ENCODE measurements at places on chromosomes 1 and 21.

- DNase-seq = no peak
Measured at GRCh38 chr1:61376151-61376550, 293.8 kb downstream of the NFIA start.

DNA sequence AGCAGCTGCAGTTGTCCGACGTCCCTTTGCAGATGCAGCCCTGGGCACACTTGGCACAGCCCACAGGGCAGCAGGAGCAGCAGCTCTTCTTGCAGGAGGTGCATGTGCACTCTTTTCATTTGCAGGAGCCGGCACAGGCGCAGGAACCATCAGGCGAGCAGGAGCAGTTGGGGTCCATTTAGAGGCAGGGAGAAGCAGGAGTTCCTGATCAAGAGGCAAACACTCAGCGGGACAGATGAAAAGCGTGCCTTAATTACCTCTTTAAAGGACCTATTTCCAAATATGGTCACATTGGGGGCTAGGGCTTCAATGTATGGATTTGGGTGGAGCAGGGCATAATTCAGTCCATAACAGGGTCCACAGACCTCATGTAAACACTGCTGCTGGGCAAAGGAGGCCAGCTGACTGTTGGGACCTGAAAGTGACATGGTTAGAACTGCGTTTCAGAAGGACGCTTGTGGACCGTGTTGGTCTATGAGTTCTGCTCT lies 4.3 kb upstream of the CPLANE2 start:
- DNase-seq = no peak

GRCh38 chr21:39422527-39423241 lies 22.9 kb downstream of the LCA5L start:
- no peak for DNase-seq

- DNase-seq = no peak
Measured at GRCh38 chr1:117574161-117574835, 31.6 kb upstream of the TENT5C start.

DNA sequence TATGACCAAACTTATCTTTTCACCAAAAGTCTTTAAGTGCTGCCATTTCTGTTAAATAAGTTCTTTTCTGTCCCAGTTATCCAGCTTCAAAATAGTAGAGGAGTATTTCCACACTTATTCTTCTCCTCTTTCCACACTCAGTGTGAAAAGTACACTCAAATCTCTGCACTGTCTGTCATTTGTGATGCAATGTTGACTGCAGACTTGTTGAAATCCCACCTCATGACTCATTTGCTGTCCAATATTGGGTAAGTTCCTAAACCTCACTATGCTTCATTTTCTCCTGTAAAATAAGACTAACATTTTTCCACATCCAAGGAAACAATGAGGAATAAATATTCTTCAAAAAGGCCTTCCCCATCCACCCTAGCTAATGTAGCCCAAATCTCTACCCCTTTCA lies 17.5 kb downstream of the LRRIQ3 start:
- no peak for DNase-seq

DNA sequence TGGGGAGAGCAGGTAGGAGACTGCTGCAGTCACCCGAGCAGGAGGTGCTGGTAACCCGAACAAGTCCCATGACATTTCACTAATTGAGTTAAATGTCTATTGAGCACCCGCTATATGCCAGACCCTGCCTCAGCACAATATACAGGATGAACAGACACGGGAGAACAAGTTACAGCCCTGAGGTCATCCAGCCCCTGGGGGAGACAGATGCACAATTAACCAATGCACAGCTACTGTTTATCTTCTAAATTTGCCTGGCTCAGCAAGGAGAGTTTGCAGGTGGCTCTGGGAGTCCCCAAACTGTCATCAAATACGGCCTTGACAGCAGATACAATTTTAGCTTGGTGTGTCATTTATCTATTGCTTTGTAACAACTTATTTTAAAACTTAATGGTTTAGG lies 18.1 kb downstream of the CITED4 start:
- no peak for DNase-seq

- no peak for DNase-seq
Measured at GRCh38 chr1:29826646-29827045, 590.3 kb downstream of the PTPRU start.

GRCh38 chr1:63618011-63618410 lies 24.8 kb downstream of the PGM1 start:
- no peak for DNase-seq

- no peak for DNase-seq
Measured at GRCh38 chr1:92538048-92538412, 51.3 kb upstream of the GFI1 start.

- DNase-seq = peak; percentile 66
Measured at GRCh38 chr1:54944610-54945392, 35.6 kb upstream of the TMEM61 start.

- DNase-seq = no peak
Measured at GRCh38 chr1:56424744-56425493, 154.4 kb downstream of the PLPP3 start.

- no peak for DNase-seq
Measured at GRCh38 chr1:243487649-243488227, 231.9 kb downstream of the SDCCAG8 start.

- no peak for DNase-seq
Measured at GRCh38 chr1:189899686-189900425, 577.8 kb downstream of the BRINP3 start.

DNA sequence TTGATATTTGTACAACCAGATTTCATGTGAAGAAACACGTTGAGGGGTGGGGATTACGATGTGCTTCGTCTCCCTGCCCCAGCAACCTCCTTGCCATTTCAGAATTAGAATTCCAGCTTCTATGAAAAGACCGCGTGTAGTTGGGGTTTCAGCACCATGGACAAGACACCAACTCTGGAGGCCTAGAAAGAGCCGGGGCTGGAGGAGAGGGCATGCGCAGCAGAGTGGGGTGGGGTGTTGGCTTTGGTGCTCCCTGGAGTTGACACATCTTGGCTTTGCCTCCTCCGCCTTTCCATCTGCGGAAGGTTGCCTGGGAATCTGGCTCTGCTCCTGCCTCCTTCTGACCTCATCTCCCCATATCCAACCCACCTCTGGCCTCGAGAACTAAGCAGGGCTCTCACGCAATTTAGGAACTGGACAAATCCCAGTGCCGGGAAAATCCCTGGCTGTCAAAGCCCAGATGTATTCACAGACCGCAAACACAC lies 11.8 kb downstream of the HTR6 start:
- DNase-seq = peak; percentile 89

- DNase-seq = no peak
Measured at GRCh38 chr1:232057217-232057895, 430.8 kb downstream of the DISC1 start.

GRCh38 chr1:214086945-214087344 lies 99.2 kb downstream of the PROX1 start:
- no peak for DNase-seq

DNA sequence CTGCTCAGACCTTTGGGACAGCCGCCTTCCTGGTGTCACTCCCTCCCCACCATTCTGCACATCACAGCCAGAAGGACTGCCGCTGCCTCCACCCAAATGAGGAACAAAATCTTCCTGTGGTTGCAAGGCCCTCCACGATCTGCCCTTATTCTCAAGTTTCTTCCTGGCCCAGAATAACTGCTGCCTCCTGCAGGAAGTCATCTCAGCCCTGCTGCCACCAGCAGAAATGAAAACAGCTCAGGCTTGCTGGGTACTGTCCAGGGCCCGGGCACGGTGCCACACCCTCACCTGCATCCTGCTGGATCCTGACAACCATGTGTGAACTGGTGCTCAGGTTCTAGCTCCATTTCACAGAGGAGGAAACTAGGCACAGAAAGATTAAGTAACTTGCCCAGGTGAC lies 2.8 kb downstream of the CLDN19 start:
- no peak for DNase-seq

- no peak for DNase-seq
Measured at GRCh38 chr1:46171351-46171750, 3.5 kb upstream of the TSPAN1 start.

GRCh38 chr1:157948312-157949073 lies 45.0 kb upstream of the KIRREL1 start:
- no peak for DNase-seq

GRCh38 chr1:61956784-61957183 lies 214.5 kb downstream of the PATJ start:
- no peak for DNase-seq

DNA sequence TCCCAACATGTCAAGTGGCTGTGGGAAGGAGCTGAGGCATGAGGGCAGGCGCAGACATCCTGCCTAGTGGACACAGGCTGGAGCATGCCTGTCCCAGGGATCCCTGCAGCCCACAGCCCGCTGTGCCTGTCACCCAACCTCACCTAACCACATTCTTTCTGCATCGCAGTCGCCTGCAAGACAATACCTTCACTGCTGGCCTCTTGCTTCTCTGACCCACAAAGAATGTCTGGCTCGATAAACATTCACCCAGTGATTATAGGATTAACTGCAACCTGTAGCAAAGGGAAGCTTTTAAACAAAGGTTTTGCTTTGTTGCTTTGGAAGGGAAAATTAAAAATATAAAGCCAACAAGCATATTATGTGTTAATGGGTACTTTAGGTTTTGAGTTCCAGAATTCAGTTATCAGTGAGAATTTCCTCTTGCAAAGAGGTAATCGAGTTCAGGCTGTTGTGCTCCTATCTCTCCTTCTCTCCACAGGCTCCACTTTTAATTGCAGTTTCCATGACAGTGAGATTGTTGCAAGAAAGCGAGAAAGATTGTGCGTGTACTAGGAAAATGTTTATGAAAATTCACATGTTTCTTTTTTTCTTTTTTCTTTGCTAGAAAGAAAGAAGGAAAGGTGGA lies 40.0 kb upstream of the ZNF648 start:
- DNase-seq = no peak

DNA sequence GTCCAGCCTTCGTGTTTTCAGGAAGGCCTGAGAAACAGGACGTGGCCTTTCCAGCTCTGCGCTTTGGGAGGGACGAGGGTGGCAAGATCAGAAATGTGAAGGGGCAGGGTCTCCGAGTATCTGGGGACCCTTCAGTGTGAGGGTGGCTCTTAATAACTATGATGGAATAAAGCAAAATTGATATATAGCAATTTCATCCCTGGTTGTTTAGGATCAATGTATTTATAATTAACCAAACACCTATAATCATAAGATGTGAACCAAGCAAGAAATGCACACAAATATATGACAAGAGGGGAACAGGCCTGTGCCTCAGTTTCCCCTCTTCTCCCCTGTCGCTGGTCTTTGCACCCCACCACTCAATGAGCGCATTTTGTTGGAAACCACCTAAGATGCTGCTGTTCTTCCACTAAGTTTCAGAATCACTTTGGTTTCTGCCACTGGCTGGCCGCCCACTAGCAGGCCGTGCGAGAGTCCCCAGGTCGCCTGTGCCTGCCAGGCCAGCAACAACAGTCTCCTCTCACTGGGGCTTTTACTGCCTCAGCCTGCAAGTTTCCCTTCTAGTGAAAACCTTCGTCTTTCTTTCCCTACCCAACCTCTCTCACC lies 36.6 kb downstream of the UBASH3A start:
- DNase-seq = no peak

DNA sequence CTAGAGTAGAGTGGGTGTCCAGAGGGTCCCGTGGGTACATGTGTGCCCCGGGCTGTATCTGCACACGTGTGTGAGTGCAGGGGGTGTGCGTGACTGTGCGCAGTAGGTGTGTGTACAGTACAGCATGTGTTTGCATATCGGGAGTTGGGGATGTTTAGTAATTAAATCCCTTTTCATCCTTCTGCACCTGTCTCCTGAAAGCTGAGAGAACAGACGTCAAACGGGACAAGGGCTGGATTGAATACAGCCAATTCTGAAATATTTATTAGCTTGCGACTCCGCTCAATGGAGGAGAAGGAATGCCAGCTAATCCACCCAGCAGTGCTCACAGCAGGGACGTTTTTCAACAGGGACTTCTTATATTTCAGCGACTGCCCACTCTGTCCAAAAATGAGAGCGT lies 44.7 kb upstream of the CASZ1 start:
- no peak for DNase-seq

- DNase-seq = peak; percentile 82
Measured at GRCh38 chr1:89065079-89065868, at the start of gene GBP1. Gene GBP1, minus strand, starts transcription at chr1:89065208. Its CDS starts 1,974 bp downstream, at chr1:89063234.

DNA sequence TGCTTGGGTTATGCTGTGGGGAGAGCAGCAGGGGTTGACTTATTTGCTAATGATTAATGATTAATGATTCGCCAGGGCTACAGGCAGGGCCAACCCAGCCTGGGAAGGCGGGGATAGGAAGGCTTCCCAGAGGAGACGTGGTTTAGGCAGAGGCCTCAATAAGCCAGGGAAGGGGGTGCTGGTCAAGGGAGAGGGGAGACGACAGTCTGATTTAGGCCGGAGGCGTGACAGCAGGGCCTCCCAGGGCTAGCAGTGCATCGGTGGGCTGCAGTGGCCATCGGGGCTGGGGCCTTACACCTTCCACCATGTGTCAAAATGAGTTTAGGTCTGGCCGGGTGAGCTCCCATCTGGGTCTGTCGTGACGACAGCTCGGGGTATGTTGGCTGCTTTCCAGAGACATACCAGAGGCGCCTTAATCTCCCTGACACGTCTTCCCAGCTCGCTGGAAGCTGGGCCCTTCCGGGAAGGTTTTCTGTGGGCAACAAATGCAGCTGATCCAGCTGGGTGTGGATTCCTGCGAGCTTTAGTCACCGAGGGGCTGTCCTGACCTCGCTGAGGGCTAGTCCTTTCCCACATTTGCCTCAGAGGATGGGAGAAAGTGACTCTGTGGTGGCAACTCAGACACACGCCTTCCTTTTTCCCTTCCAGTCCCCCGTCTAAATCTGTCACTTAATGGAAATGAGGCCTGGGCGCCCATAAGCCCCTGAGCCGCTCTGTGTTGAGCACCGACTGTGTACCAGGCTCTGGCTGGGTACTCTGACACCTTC lies 3.7 kb upstream of the SLC1A7 start:
- DNase-seq = peak; percentile 95

DNA sequence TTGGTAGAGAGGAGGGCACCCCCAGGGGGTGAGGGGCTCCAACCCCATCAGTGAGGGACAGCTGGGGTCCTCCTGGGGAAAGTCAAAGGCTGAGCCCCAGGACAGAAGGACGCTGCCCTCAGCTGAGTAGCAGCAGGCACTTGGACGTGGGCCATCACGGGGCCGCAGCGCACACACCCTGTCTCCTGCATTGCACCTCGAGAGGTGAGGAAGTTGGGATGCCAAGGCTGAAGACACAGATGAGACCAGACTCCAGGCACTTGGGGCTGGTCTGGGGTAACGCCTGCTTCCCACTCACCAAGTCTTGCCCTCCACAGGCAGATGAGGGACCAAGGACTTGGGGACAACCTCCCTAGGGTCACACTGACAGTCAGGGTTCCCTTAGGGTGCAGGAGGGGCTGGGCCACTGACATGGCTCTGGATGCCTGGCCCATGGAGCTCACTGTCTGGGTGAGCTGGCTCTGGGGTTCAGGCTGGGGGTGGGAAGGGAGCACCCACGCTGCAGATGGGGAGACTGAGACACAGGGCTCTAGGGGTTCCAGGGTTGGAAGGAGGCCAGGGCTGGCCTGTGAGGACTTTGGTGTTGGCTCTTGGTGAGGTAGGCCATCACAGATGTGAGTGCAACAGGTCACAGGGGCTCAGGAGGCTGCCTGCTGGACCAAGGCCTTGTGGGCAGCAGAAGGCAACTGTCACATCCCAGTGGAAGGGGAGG lies 16.6 kb upstream of the ZNF678 start:
- DNase-seq = no peak

GRCh38 chr1:36232212-36233095 lies 8.2 kb downstream of the THRAP3 start:
- DNase-seq = no peak

Data from AG09319 (cell line).